ENCODE measurements at places on chromosomes 6 and 20.

GRCh38 chr20:61562491-61562890 lies 310.4 kb downstream of the CDH4 start:
- DNase-seq = no peak

GRCh38 chr6:3230900-3231246 lies 3.4 kb upstream of the TUBB2B start:
- DNase-seq = peak; percentile 84

DNA sequence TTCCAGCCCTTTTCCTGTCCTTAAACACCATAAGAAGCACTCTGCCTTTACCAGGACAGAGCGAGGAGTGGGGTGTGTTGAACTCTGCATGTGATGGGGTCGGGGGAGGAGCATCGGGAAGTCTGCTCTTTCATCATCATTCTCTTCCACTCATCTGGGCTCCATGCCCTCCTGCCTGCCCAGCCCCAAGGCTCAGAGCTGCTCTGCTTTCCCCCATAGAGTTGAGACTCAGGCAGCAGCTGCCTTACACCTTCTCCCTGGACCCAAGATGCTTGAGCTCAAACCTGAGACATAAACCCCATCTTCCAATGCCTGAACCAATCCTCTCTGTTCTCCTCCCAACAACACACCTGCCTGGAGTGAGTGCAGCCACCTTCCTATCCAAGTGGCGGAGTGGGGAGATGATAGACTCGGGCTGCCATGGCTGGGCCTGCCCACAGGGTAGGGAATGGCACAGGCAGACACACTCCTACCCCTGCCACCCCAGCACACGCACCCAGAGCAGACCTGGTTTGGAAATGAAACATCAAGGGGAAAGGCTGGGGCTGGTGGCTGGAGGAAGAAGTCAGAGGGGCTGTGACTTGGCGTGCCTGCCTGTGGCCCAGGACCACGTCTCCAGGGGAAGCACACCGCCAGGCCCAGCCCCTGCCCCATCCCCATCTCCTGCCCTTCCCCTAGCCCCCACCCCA lies 28.4 kb downstream of the TFEB start:
- no peak for DNase-seq

DNA sequence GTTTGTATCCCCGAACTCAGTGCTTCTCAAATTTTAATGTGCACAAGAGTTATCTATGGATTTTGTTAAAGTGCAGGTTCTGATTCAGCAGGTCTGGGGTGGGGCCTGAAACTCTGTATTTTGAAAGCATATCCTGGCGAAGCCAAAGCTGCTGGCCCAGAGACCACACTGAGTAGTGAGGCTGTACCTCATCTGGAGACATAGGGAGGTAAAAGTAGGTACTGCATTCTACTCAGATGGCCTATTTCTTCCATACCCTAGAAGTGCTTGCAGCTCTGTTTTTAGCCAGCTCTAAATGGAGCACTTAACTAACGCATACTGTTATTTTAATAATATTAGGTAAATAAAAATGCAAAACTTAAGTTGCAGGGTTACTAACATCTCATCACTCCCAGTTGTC lies 241.6 kb upstream of the PRND start:
- DNase-seq = no peak

GRCh38 chr6:25619217-25619616 lies 32.8 kb upstream of the SCGN start:
- DNase-seq = no peak

DNA sequence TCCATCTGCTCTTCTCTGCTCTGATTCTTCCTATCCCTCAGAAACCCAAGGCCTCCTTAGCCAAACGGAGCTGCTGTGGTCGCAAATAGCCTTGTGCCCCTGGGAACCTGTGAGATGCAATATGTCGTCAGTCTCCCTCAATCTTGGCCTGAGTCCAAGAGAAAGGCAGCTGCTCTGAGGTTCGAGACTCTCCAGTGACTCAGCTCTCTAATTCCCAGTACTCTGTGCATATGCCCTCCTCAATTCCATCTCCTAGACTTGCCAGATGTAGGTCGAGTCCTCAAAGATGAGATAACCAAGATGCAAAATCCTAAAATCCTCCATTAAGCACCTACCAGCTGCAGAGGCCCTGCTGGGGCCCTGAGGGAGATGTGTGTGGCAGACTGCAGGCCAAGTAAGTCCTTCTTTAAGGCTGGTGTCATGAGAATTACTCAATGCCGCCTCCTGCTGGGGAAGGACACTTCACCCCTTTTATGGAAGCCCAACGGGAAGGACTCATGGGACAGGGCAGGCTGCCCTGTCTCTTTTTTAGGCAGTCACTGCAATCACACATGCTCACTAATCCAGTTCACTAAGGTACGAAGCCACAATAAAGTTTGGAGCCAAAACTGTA lies 28.5 kb downstream of the C6orf15 start:
- peak; percentile 47 for DNase-seq

- no peak for DNase-seq
These were observed 75.3 kb upstream of the RIPOR2 start for GRCh38 chr6:25010902-25011625.

DNA sequence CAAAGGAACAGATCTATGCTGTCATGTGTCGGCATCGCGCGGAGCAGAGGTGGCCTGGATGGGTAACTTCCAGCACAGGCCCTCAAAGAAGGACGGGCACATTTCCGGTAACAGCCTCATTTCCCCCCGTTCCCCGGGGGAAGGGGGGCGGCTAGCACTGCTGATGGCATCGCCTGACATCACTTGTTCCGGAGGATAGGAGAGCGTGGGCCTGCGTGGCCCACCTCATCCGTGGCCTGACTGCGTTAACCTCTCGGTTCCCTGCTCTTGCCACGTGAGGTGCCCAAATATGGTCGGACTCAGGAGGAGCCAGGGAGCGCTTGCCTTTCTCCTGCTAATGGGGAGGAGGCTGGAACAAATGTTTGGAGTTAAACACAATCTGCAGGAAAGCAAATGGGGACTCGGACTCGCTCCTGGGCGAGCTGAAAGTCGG lies at the start of gene AKAP12:
AKAP12 (plus strand) TSS at position 365 of the 433 bp plus-strand sequence. CDS start 596 bp downstream, outside the sequence.
- no peak for DNase-seq
